ENCODE measurements at places on chromosomes 12 and 14.

DNA sequence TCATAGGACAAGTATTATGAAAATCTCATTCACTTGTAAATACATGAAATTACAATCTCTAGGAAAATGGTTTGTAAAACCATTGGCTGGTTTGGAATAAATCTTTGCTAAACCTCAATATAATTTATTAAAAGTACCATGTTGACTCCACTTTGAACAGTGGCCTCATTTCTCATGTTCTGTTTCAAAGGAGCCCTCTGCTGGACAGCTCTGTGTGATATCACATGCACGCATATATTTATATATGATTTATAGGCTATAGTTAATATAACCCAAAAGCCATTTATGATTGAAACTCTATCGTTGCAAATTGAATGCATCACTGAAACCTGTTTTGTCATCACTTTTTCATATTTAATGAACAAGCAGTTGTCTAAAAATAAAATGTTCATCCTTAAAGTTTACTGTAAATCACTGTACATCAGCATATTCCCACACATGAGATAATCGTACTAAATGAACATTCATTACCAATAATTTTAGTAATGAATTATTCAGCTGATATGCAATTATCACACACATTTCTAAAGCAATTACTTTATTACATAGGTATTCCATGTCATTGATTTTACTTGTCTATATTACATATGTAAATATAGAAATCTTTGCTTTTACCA is 493.8 kb downstream of the NPAS3 start:
- peak; percentile 51 for DNase-seq

GRCh38 chr14:105878554-105878953 is 352.2 kb downstream of the TMEM121 start:
- no peak for DNase-seq

- peak; percentile 83 for DNase-seq
Measured at GRCh38 chr12:68310370-68310769, 21.8 kb downstream of the MDM1 start.

GRCh38 chr12:93198086-93198485 is 179.6 kb upstream of the NUDT4 start:
- peak; percentile 89 for DNase-seq

DNA sequence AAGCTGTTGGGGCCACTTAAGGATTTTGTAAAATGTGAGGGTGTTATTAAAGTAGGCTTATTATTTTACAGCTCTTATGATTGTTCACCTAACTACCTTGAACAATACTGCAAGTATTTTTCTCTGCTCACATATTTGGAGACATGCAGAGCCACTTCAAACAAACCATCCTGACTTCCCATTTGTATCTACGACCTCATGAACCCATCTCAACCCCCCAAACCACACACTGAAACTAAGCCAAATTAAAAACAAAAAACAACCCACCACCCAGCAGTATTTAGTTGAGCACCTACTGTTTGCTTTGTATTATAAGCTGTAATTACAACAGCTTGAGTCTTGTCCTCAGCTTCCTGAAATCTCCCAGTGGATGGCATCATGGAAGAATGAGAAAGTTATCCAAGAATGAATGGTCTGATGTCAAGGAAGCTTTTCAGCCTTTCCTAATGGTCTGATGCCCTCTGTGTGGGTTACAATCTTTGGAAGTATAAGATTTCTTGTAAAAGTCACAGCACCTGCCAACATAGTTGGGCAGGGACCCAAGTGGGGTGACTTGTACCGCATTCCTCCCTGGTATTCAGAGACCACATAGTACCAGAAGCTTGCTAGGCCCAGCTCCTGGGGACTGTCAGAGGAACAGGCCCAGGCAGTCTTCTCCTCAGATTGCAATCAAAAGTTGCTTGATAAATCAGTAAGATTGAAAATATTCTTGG is 416.6 kb downstream of the ZFP36L1 start:
- DNase-seq: no peak

DNA sequence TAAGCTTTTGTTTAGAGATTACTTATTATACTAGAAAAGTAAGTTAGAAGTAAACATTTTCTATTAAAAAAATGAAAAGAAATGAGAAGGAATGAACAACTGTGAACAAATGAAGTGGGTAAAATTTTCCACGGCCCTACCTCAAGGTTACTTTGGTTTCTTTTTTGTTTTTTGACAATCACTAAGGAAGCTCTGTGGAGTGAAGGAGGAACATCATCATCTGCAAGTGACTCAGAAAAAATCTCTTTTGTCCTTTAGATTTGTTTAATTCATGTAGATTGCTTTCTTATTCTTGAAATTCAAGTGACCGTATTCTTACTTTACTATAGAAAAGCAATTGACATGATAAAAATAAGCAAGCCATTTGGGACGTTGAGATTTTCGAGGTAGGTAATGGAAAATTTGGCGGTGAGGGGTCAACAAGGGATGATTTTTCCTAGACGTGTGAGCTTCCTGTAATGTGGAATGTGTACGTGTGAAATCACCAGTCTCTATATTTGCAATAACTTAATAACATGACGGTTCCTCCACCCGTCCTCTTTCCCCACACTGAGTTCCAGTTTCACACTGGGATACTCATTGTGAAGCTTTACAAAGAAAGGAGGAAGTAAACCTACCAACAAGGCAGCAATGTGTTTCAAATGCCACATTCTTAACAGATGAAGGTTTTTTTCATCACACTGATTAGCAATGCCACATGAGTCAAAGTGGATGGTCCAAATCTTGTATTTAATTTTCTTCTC is 62.3 kb upstream of the EGLN3 start:
- DNase-seq: no peak
